ENCODE measurements at places on chromosomes 16 and 17. TPM values are rescaled to one million over a fixed set of nuclear protein-coding genes. Genes with fewer than 3 reads are reported as not detected.

DNA sequence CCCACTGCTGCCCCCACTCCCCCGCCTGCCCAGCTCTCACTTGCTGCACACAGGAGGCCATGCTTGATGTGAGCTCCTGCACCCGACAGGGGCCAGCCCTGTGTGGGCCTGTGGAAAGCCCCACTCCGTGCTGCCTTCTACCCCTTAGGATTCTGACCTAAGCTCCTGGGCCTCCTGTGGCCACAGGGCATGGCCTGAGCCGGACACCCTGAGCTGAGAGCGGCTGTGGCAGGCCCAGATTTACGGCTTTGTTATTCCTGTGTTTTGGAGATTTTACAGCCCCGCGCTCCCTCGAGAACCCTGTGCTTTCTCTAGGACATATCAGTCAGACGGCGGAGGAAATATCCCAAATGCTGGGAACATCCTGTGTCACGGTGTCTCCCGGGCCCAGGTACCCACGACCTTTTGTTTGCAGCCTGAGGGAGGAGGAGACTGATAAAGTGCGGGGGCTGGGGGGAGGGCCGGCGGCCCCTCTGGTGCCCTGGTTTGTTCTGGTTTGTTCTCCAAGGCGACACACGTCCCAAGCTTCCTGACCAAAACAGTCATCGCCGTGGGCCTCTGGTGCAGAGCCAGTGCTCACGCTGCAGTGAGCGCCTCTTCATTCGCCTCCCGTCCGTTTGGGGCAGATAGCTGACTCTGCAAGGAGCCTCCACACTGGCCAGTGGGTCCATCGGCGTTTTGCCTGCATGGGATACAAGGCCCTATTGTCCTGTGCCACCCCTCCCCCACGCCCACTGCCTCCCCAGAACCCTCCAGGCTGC, 363.4 kb downstream of the C16orf95 start:
- no peak for DNase-seq

GRCh38 chr17:28874750-28875149, 19.9 kb downstream of the ERAL1 start:
- no peak for DNase-seq

DNA sequence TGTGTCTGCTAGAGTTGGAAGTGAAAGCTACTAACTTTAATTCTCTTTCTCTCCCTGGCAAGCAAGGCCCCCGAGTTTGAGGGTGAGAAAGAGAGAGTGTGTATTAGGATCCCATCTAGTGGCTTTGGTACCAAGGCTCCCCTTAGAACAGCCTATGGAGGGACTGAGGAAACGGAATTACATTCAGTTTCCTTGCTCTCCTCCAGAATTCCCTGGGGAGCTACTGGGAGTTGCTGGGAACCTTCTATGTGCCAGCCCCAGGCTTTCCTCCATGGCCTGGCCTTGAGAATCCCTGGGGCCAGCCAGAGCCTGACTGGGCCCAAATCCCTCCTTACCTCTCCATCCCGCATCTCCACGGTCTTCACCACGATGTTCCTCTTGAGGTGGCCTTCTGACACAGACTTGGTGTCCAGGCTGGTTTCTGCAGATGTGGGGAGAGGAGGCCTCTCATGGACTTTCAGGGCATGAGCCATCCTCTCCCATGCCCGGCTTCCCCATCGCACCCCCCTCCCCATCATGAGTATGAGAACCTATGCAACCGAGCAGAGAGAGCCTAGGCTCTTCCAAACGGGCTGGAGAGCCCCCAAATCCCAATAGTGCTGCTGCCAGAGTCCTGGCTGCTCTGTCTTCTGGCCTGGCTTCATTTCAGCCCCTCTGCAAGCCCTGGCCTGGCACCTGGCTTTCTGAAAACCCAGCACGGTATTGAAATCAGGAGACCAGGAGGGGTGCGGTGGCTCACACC, 7.4 kb downstream of the GFAP start:
- DNase-seq: no peak

GRCh38 chr17:81285179-81285878, 9.8 kb downstream of the SLC38A10 start:
- DNase-seq: peak; percentile 86

DNA sequence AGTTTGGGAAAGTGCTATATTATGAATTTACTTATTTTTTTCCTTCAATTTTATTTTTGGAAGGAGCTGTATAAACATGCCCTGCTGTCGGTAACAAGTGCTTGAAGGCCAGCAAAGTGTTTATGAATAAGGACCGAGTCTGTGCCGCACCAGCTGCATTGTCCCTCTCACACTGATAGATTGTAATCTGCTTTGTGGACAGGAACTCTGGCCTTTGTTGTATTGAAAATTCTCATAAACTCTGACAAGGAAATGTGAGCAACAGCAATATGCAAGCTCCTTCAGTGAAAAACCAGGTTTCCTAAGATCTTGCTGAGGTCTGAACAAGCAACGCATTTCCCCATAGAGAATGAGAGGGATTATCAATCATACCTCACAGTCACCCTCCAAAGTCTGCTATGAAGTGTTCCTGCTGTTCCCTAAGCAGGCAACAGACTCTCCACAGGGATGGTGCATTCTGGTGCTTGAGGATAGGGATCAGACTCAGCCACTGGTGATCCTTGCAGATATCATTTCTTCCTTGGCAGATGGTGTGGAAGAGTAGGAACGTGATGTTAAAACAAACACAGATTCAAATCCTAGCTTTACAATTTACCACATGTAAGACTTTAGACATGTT, 109.6 kb downstream of the KCNJ2 start:
- no peak for DNase-seq

DNA sequence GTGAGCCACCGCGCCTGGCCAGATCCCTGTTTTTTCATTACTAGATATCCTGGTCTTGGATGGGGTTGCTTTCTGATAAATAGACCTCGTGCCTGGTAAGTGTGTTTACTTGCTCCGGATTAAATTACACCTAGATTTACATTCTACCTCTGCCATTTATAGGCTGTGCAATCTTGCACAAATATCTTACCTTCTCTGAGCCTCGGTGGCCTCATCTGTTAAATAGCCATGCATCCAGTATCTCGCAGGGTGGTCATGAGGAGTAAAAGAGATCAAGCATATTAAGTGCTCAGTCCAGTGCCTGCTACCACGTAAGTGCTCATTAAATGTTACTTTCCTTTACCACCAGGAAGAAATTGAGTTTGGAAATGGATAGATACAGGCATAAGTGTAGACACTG, 98.4 kb downstream of the BMERB1 start:
- DNase-seq: no peak

DNA sequence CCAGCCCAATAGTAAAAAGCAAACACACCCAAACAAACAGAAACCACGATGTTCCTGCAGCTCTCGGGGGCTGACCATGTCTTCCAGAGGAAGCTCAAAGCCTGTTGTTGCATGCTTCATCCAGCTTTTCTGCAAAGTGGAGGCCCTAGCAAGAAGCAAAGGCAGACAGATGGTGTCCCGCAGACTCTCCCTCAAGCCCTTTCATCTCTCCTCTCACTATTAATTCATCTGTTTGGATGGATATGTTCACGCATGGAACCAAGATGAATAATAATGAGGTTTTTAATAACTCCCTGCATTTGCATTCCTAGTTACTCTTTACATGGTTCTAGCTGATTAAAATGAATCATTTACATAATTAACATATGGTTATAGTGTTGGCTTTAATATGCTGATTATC, 36.6 kb downstream of the RBFOX1 start:
- DNase-seq: no peak

RBFOX1 gene
- 15.5 TPM for polyA plus RNA-seq

- no peak for DNase-seq
These were observed at the start of gene MYH2 for GRCh38 chr17:10549096-10549842. TSS of gene MYH2 (minus strand) at chr17:10549658. CDS start at chr17:10547920, 1,738 bp downstream.

- no peak for DNase-seq
These were observed 281.7 kb upstream of the ZFHX3 start for GRCh38 chr16:73329358-73330286.

DNA sequence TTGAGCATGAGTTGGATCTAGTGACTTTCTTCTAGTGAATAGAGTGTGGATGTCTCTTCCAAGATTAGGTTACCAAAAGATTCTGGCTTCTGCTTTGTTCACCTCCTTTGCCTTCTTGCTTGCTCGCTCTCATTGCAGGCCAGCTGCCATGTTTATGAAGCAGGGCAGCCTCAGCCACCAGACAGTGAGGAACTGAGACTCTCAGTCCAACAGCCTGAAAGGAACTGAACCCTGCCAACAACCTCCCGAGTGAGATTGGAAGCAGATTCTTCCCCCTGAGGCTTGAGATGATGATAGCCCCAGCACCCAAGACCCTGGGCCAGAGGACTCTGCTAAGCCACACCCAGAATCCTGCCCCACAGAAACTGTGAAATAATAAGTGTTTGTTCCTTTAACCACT, 48.4 kb downstream of the NOG start:
- DNase-seq: no peak
